ENCODE measurements at places on chromosomes 12 and 14.
A peak's percentile ranks its signal among the peaks of the same experiment; 100 is the strongest.

DNA sequence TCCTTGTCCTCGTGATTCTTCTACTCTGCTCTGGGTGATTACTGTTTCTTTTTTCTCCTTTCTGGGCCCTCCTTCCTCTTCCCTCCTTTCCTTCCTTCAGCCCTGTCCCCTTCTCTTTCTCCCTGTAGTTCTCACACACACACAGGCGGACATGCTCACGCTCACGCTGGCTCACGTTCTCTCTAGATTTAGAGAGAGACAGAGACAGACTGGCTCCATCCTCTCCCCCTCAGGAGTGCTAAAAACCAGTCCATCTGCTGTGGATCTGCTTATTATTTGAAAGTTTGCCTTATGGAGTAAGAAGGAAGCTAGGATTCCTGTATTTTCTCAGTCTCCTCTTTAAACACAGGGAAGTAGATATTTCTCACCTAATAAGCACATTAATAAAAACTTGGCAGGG lies 48.1 kb downstream of the KCNA1 start:
- DNase-seq, result no peak

GRCh38 chr12:4047421-4047820 lies 174.2 kb upstream of the PARP11 start:
- DNase-seq, result no peak

DNA sequence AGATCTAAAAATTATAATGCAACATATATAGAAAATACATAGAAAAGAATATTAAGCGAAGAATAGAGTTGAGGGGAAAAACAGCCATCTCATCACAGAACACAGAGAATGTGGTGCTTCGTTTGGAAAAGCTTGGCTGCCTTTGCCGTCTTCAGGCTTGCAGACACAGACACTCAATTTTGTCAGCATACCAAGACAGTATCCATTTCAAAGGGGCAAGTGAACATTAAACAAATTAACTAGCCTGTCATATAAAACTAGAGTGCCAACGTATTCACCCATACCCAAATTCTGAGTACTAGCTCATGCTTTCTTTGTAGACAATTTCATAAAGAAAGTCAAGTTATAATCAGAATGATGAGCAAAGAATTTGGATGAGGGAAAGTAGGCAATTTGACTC lies 40.5 kb downstream of the DMAC2L start:
- no peak for DNase-seq

- no peak for DNase-seq
Measured at GRCh38 chr14:20797164-20797563, 5.5 kb downstream of the RNASE1 start.

GRCh38 chr14:93319958-93320357 lies 12.9 kb downstream of the BTBD7 start:
- DNase-seq, result no peak

- no peak for DNase-seq
Measured at GRCh38 chr14:57657487-57657886, 163.8 kb upstream of the CCDC198 start.

DNA sequence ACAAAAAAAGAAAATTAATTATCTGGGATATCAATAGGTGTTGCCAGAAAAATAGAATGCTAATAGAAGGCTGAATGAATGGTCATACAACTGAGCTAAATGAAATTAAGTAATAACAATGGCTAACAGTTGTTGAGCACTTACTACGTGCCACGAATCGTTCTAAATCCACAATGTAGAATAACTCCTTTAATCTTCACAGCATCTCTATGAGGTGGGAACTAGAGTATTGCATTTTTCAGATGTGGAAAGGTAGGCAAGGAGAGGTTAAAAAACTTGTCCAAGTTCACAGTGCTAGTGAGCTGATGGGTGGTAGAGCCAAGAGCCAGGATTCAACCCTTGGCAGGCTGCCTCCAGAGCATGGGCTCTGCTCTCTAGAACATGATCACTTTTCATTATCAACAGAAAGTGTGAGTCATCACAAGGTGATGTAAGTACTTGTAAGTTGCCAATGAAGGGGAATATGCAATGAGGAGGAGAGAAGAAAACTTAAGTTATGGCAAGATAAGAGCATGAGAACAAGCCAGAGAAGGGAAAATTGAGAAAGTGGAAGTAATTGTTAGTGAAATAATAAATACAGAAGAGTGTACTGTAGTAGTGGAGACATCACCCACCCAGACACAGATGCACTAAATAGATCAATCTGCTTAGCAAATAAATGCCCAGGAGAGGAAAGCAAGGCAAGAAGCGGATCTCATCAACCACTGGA lies 122.1 kb downstream of the PRKD1 start:
- peak; percentile 30 for DNase-seq

- DNase-seq, result no peak
Measured at GRCh38 chr12:40229690-40230651, 5.2 kb downstream of the LRRK2 start.

DNA sequence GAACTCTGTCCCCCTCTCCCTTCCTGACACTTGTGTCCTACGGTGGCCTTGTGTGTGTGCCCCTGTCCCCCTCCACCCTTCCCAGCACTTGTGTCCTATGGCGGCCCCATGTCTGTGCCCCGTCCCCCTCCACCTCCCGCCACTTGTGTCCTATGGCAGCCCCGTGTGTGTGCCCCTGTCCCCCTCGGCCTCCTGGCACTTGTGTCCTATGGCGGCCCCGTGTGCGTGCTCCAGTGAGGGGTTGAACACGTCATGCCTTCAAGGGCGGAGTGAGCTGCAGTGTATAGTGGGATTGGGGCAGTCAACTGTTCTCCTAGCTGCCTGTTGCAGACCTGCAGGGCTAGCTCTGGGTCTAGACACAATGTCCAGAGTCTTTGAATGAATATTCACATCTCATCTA lies 108.7 kb downstream of the GLT1D1 start:
- no peak for DNase-seq

- no peak for DNase-seq
Measured at GRCh38 chr14:30210630-30211029, 283.0 kb upstream of the PRKD1 start.

- DNase-seq, result no peak
Measured at GRCh38 chr14:93944348-93945069, 17.4 kb downstream of the FAM181A start.

- DNase-seq, result no peak
Measured at GRCh38 chr14:71616013-71616412, 316.2 kb upstream of the RGS6 start.

- DNase-seq, result no peak
Measured at GRCh38 chr12:40788276-40788675, 96.0 kb downstream of the CNTN1 start.

GRCh38 chr14:61700104-61700886 lies 5.0 kb downstream of the HIF1A start:
- no peak for DNase-seq

GRCh38 chr12:5506821-5507231 lies 74.9 kb downstream of the NTF3 start:
- no peak for DNase-seq

DNA sequence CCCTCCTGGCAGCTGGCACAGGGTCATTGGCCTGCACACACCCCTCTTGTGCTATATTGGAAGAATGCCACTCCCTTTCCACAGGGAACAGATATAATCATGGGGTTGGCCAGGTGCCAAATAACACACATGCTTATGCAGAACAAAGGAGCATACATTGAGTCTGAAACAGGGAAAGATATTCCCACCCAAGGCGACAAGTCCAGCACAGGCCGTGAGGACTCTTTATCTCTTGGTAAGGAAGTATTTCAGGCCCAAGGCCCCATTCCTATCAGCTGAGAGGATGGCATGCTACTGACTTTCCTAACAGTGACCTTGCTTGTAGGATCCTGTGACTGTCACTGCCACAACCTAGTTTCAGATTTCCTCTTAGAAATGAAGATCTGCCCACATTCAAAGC lies 59.0 kb upstream of the STXBP6 start:
- DNase-seq, result no peak

DNA sequence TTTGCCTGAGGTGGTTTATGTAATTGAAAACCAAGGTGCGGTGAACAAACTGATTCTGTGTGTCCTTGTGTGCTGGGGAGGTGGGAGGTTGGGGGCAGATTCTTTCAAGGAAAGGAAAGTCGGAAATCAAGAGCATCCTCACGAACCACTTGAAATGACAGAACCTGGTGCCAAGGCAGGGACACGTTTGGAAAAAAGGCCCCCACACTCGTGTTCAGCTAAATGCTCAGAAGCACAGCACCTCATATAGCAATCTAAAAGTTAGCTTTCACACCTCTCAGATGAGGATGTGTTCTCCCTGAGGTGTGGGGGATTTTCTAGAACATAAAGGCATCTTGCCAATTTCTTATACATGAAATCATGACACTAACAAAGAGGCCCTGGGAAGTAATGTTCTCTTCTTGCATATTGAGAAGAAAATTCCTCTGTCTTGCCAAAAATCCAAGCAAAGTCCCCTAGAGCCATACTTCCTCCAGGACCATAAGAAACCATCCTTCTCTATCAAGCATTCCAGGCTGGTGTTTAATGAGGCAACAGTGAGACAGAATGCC lies 119.6 kb downstream of the PLXNC1 start:
- DNase-seq, result no peak

DNA sequence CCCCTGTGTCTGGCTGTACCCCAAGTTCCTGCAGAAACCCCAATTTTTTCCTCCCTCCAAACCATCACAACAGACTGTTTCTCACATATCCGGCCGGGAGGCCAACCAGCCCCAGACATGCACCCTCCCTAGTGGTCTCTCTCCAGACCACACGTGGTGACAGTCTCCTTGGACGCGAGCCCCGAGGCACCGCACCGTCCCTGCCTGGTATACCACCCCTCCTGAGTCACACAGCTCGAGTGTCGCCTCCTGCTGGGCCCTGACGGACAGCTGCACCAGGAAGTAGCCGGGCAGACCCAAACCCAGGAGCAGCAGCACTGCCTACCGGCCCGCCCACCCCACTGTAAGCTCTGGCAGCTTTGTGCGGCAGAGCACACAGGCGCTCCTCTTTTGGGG lies 97.4 kb downstream of the RFLNA start:
- peak; percentile 67 for DNase-seq

- peak; percentile 71 for DNase-seq
Measured at GRCh38 chr14:70622111-70622712, 19.5 kb upstream of the TTC9 start.

DNA sequence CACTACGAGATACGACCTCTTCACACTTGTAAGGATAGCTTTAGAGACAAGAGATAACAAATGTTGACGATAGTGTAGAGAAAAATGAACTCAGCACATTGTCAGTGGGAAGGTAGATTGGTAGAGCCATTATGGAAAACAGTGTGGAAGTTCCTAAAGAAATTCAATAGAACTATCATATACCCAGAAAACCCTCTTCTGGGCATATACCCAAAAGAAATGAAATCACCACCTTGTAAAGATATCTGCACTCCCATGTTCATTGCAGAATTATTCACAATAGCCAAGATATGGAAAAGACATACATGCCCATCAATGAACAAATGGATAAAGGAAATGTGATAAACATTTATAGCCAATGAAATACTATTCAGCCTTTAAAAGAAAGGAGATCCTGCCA lies 499.8 kb upstream of the TBX3 start:
- DNase-seq, result no peak

GRCh38 chr14:102020058-102020971 lies 55.9 kb downstream of the DYNC1H1 start:
- DNase-seq, result peak; percentile 29
